ENCODE measurements at places on chromosomes 4 and X. TPM values are rescaled to one million over a fixed set of nuclear protein-coding genes. Genes with fewer than 3 reads are reported as not detected.

RBMXL3 gene
- total RNA-seq, result not detected

FDCSP gene
- total RNA-seq, result not detected

VCX2 gene
- total RNA-seq, result not detected

DNA sequence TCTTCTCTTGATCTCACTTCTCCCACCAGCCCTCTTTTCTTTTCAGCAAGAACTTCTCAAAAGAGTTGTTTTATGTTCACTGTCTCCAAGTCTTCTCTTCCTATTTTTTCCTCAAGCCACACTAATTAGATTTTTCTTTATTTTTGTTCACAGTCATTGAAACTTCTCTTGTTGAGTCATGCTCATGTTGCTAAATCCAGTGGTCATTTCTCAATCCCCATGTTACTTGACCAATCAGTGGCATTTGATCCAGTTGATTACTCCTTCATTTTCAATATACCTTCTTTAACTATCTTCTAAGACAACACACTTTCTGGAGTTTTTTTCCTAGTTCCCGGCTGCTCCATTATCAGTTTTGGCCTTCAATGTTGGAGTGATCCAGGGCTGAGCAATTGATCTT, 103.1 kb upstream of the LSM6 start:
- no peaks in the 10 kb centered on the region for H3K27me3 ChIP-seq
- no peak for DNase-seq
- H3K36me3 ChIP-seq, result no peaks in the 10 kb centered on the region
- H3K27ac ChIP-seq, result no peak overlapping the region

ACE2 gene
- total RNA-seq, result 0.88 TPM

- H3K36me3 ChIP-seq, result no peaks in the 10 kb centered on the region
- no peaks in the 10 kb centered on the region for H3K4me1 ChIP-seq
- peak overlapping the region; percentile 50 for H3K4me3 ChIP-seq
- H3K27ac ChIP-seq, result peak overlapping the region; percentile 97
Observed at GRCh38 chr4:98929341-98930267, 671 bp upstream of the EIF4E start.

GRCh38 chr4:186726426-186727168, 2.9 kb upstream of the FAT1 start:
- no peaks in the 10 kb centered on the region for H3K27me3 ChIP-seq
- no peaks in the 10 kb centered on the region for H3K4me1 ChIP-seq
- H3K36me3 ChIP-seq, result no peaks in the 10 kb centered on the region
- peak overlapping the region; percentile 97 for H3K27ac ChIP-seq
- peak overlapping the region; percentile 38 for H3K4me3 ChIP-seq

METTL14 gene
- total RNA-seq, result 43.6 TPM

DNA sequence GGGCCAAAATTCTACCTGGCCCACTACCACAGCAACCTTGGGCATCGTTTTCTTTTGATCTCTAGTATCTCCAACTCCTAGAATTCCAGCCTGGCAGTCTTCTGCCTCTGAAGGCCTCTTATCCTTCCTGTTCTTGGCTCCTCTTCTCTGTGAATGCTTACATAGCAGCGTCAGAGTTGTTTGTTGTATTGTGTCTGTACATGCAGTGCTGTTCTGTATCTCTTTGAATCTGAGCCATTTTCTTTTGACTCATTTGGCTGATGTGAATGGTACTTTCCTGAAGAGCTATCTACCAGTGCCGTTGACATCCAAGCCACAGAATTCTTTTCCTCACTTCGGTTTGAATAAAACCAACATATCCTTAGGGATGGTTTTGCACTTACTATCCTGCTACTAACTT, 79.2 kb downstream of the TMEM164 start:
- peak overlapping the region; percentile 82 for H3K27ac ChIP-seq
- DNase-seq, result no peak
- H3K36me3 ChIP-seq, result no peaks in the 10 kb centered on the region
- H3K27me3 ChIP-seq, result no peaks in the 10 kb centered on the region

DNA sequence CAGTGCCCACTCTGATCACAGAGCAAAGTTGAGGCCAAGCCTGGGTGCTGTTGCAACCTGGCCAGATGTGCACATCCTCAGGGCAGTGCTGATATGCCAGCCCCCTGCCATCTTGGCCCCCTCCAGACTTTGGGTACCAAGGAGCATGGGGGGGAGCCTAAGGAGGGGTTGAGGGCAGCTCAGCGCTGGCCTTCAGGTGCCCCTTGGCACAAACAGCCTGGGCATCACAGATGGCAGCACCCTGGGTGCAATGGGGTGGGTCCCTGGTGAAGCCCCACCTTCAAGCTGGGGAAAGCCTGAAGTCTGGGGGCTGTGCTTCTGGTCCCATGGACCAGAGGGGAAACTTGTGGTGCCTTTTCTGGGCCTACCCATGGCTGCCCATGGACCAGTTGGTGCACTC, 163.0 kb downstream of the FAM47A start:
- no peak overlapping the region for H3K27ac ChIP-seq
- no peak for DNase-seq
- H3K36me3 ChIP-seq, result no peaks in the 10 kb centered on the region
- H3K27me3 ChIP-seq, result no peaks in the 10 kb centered on the region
- H3K4me3 ChIP-seq, result no peak overlapping the region

GPR119 gene
- total RNA-seq, result not detected

GRCh38 chr4:75036046-75036830, 103.3 kb downstream of the PARM1 start:
- H3K27ac ChIP-seq, result no peak overlapping the region
- H3K36me3 ChIP-seq, result no peaks in the 10 kb centered on the region
- H3K27me3 ChIP-seq, result no peaks in the 10 kb centered on the region

PRDM5 gene
- 14.0 TPM for total RNA-seq

DNA sequence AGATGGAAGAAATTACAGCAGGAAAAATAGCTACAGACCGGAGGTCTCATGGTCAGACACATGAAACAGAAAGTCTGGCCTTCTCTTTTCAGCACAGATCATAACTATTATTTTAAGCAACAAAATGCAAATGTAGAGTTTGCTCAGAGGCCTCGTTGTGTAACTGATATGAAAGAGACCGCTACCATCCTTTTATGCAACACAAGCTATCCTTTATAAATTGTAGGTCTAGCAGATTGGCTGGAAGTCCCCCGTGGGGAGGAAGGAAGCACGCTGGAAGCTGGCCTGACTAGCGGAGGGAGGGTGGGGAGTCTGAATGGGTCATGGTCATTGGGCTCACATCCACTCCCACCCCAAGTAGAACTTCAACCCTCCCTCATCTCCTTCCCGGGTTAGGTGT, 27.7 kb downstream of the DMP1 start:
- no peak for DNase-seq
- no peaks in the 10 kb centered on the region for H3K36me3 ChIP-seq
- H3K4me1 ChIP-seq, result no peaks in the 10 kb centered on the region
- H3K27me3 ChIP-seq, result no peaks in the 10 kb centered on the region

GRCh38 chr4:3517731-3518510, 14.3 kb downstream of the LRPAP1 start:
- no peak overlapping the region for H3K27ac ChIP-seq
- DNase-seq, result peak; percentile 73
- H3K27me3 ChIP-seq, result no peaks in the 10 kb centered on the region

- H3K4me1 ChIP-seq, result no peaks in the 10 kb centered on the region
- no peaks in the 10 kb centered on the region for H3K36me3 ChIP-seq
- no peaks in the 10 kb centered on the region for H3K27me3 ChIP-seq
- H3K27ac ChIP-seq, result no peak overlapping the region
Observed at GRCh38 chr4:16991450-16991849, 93.0 kb upstream of the LDB2 start.

- no peak overlapping the region for H3K27ac ChIP-seq
- H3K4me3 ChIP-seq, result peak overlapping the region; percentile 60
- no peak for DNase-seq
- no peaks in the 10 kb centered on the region for H3K36me3 ChIP-seq
- H3K4me1 ChIP-seq, result peaks cover 3% of the 10 kb centered on the region
- no peaks in the 10 kb centered on the region for H3K27me3 ChIP-seq
Observed at GRCh38 chr4:119136546-119136945, 914 bp downstream of the MYOZ2 start.

DNA sequence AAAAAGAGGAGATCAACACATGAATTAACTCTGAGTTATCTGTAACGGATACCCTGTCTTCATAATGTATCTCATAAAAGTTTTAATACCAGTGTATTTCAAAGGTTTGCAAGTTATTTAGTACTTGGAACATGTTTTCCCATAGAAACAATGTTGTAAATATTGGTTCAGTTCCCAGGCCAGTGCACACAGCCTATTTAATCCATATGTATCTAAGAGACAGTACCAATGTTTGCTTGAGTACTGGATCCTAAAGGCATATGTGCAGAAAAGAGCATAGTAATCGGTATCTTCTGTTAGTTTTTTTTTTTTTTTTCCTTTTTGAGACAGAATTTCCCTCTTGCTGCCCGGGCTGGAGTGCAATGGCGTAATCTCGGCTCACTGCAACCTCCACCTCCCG, 46.1 kb downstream of the SLIT2 start:
- no peak overlapping the region for H3K4me3 ChIP-seq
- H3K4me1 ChIP-seq, result no peaks in the 10 kb centered on the region
- no peaks in the 10 kb centered on the region for H3K27me3 ChIP-seq
- H3K36me3 ChIP-seq, result no peaks in the 10 kb centered on the region

INTU gene
- 13.6 TPM for total RNA-seq

- no peaks in the 10 kb centered on the region for H3K4me1 ChIP-seq
- no peaks in the 10 kb centered on the region for H3K27me3 ChIP-seq
- no peak overlapping the region for H3K4me3 ChIP-seq
- no peak for DNase-seq
- H3K27ac ChIP-seq, result no peak overlapping the region
Observed at GRCh38 chr4:174604198-174604597, 81.9 kb upstream of the HPGD start.

DUSP21 gene
- total RNA-seq, result not detected

AKAP4 gene
- total RNA-seq, result not detected

MBNL3 gene
- total RNA-seq, result 11.7 TPM
